NB4 (cell line): ENCODE measurements at places on chromosomes 7 and 10.

- peak; percentile 45 for DNase-seq
Observed at GRCh38 chr7:12257582-12257981, 46.5 kb downstream of the TMEM106B start.

GRCh38 chr10:15113766-15114165 lies 16.6 kb downstream of the RPP38 start:
- no peak for DNase-seq

GRCh38 chr10:75987616-75988015 lies 556.2 kb downstream of the LRMDA start:
- no peak for DNase-seq

GRCh38 chr7:132345543-132346129 lies 230.6 kb downstream of the PLXNA4 start:
- no peak for DNase-seq

DNA sequence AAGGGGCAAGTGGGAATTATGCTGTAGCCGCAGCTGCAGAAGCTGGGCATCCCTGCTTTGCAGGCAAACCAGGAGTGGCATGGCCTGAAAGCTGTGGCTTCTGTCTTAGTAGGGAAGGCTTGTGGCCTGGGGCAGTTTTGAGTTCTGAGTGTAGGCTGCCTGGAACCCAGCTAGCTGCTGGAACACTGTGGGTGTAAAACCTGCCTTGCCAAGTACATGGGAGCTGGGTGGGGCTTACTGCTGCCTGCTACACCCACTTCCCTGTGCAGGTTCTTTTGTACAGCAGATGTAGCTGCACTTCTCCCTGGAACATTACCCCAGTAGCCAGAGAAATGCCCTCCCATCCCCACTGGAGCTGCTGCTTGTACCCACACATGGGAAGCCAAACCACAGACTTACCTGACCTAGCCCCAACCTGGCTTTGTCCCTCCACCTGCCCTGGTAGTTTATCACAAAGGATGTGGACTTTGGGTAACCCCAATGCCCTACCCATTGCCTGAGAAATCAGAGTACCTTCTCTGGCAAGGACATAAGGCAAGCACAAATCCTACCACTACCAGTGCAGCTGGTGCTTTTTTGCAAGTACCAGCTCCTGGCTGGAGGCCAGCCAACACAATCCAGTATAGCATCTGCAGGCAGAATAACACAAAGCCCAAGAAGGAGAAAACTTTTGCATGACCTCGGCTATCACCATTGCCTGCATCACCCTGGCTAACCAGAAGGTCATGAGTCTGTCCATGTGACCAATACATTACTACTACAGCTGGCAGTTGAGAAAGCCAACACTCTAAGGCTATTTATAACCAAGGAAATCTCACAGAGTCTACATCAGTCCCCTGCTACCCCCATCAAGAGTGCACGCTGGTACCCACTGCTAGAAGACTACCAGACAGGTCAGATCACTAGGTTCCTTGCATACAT lies 26.5 kb upstream of the PPP1R3A start:
- DNase-seq, result no peak
